ENCODE measurements at places on chromosomes 3 and 15.
A peak's percentile ranks its signal among the peaks of the same experiment; 100 is the strongest.

DNA sequence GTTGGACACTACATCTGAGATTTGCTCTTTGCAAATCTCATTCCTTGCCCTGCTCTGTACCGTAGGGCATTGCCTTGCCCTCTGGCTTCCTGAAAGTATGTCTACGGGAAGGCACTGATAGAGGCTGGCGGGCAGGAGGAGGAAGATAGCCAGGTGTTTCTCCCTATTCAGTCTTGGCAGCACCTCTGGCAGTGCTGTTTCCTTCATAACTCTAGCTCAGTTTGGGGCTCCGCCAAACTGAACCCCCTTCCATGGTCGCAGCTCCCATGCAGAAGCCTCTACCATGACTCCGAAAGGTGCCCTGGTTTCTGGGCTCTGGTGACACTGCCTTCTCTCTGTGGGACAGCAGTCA lies 122.3 kb upstream of the PRR20G start:
- no peak for DNase-seq

DNA sequence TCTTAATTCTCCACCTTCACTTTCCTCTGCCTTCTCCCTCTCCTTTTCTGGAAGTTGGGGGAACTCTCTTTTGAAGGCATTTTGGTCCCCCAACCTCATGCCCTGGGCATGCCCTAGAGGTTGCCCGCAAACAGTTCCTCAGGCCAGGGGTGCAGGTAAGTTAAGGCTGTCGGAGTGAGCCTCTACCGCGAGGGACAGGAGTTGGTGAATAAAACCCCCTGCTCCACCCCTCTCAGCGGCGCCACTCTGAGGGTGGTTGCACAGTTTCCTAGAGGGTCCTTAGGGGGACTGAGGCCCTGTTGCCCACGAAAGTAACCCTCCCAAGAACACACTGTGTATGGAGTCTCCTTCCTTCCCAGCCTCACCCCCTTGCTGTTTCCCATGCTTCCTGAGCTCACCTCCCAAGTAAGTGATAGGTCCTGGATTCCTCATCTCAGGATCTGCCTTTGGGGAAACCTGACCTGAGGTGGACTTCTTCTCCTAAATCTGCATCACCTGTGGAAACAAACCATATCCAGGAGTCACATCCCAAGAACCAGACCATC lies 23.1 kb upstream of the THSD4 start:
- DNase-seq: no peak

- DNase-seq: no peak
Measured at GRCh38 chr3:149532489-149533180, 58.1 kb downstream of the TM4SF4 start.

GRCh38 chr3:128436214-128436613 lies 30.5 kb downstream of the DNAJB8 start:
- no peak for DNase-seq

DNA sequence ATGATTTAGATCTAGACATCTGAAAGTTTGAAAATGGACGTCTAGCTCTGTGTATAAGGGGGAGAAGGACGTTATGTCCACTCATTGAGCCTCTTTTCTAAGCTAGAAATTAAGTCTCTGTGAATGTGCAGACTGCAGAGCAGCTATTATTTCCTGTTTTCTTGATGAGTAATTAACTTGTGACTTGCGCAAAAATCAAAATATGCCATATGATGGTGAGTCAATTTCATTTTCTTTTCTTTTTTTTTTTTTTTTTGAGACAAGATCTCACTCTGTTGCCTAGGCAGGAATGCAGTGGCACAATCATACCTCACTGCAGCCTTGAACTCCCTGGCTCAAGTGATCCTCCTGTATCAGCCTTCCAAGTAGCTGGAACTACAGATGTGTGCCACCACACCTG lies 14.1 kb downstream of the LACTB start:
- DNase-seq: peak; percentile 65

GRCh38 chr3:128432971-128433836 lies 33.5 kb downstream of the DNAJB8 start:
- DNase-seq: no peak

GRCh38 chr3:104610730-104611652 lies 755.7 kb upstream of the ALCAM start:
- DNase-seq: no peak

- no peak for DNase-seq
Measured at GRCh38 chr15:68589783-68590710, 11.3 kb downstream of the CORO2B start.

GRCh38 chr3:53956586-53956985 lies 64.9 kb upstream of the SELENOK start:
- DNase-seq: no peak

GRCh38 chr3:53166781-53167291 lies 5.8 kb downstream of the PRKCD start:
- no peak for DNase-seq

GRCh38 chr3:117084277-117084676 lies 374.7 kb downstream of the TUSC7 start:
- no peak for DNase-seq

DNA sequence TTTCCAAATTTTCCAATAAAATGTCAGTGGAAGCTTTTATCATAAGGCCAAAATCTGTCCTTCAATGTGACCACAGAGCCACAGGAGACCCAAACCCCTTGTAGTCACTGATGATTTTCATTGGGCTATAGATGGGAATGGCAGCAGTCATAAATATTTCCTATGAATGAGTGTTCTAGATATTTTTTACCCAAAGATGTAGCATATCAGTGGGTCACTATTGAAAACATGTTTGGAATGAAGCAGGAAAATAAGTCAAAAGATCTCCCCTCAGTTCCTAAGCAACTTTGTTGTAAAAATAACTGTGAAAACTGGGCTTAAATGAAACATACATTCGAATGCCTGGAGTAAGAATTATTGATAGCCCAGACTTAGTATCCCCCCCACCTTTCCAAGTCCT lies 49.0 kb downstream of the NKIRAS1 start:
- DNase-seq: no peak

- no peak for DNase-seq
Measured at GRCh38 chr15:38149315-38149714, 103.3 kb upstream of the SPRED1 start.

DNA sequence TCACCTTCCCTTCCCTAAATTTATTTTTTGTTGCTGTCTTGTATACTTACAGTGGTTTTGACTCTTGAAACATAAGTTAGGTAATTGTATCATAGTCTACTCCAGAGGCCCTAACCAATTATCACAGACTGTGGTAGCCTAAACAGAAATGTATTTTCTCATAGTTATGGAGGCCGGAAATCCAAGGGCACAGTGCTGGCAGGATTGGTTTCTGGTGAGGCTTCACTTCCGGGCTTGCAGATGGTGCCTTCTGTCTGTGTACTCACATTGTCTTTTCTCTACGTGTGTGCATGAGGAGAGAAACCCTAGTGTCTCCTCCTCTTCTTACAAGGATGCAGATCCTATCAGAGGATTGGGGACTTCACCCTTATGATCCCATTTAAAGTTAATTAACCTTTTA lies 290.2 kb upstream of the KCNMB2 start:
- DNase-seq: no peak

GRCh38 chr3:71369701-71370391 lies 213.7 kb downstream of the FOXP1 start:
- DNase-seq: no peak

DNA sequence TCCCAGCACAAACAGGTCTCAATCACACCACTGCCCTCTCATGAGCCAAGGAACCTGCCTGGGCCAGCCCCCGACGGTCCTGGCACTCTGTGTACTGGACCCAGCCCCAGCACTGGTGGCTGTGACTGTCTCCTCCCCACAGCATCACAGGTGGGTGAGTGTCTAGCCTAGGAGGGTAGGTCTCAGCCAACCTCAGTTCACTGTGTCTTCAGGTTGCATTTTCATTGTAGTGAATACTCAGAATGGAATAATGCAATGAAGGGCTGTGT lies 163.4 kb upstream of the NSMCE3 start:
- DNase-seq: no peak

DNA sequence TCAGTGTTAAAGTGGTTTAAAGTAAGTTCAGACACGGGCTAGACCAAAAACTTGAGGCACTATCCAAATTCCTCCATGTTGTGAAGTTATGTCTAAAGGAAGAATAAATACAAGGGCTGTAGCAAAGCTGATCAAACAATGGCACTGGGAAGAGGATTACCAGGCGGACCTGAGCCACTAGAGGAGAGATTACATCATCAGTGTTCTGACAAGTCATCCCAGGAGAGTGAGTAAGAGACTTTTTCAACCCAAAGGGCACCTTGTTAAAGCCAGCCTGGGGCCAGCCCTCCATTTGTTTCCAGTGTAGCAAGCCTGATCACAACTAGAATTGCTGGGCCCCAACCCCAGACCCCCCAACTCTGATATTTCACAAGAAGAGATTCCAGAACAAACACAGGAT lies 166.9 kb downstream of the DCLK3 start:
- no peak for DNase-seq

DNA sequence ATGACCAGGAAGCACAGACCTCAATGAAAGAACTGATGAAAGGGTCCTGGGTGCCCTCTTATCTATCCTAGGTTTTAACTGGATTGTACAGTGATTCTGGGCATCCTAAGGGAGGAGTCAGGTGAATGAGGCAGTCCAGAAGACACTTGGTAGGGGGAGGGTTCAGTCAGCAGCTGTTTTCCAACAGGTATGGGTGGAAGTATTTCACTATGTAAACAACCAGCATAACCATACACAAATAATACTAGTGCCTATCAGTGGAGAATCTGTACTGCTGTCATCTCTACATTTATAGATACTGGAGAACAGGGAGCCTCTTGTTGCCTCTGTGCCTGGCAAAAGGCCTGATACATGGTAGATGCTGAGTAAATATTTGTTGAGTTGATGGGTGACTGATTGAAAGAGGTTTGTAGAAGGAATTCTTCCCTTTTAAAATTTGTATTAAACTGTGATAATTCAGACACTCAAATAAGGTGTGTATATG lies 328.5 kb downstream of the RBMS3 start:
- no peak for DNase-seq

DNA sequence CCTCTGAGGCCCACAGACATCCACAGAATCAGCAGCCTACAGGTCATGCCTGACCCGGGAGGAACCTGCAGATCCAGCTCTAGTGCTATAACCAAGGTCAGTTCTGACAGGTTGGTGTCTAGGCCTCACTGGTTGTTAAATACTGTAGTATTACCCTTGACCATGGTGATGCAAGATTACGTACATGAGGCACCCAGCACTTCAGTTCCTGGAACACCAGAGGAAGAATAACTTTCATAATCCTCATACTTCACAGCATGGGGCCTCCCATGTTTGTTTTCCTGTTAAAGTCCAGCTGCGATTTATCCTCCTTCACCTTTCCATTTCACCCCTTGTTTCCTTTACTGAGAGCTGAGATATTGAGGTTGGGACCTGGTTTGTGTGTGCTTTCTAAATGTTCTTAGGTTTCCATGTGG lies 34.4 kb upstream of the GLCE start:
- DNase-seq: peak; percentile 73

GRCh38 chr3:4741404-4742307 lies 237.6 kb upstream of the BHLHE40 start:
- peak; percentile 99 for DNase-seq

GRCh38 chr15:100924436-100924835 lies 5.3 kb downstream of the LRRK1 start:
- DNase-seq: no peak

GRCh38 chr3:120693439-120694171 lies 11.6 kb upstream of the HGD start:
- peak; percentile 32 for DNase-seq

DNA sequence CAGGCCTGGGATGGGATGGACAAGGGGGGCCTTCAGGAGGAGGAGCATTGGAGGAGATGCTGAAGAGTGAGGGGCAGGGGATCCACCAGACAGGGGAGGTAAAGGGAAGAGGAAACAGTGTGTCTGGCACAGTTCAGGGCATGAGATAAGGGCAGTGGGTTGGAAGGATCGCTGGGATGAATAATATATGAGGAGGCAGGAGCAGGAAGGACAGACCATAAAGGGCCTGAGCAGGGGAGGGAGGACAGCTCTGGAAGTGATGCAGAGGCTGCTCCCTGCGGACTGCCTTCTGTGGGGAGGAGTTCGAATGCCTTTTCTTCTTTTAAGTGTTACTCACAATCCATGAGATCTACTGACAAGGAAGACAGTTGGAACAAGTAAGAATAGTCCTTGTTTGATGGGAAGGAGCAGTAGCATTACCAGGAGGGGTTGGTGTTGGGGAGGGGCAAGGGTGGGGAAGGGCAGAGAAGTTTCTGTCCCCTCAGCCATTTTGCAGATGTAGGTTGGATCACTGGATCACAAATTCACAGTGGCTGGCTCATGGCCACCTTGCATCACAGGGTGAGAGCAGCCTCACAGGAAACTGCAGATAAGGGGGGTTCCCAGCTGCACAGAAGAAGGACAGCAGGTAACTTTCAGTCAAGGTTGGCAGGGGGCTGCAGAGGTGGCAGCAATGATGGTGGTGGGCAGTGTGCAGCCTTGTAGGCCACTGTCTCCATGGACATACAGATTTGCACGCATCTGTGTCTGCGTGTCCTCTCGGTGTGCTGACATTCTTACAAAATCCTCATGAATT lies 91.9 kb upstream of the SNRPN start:
- no peak for DNase-seq

DNA sequence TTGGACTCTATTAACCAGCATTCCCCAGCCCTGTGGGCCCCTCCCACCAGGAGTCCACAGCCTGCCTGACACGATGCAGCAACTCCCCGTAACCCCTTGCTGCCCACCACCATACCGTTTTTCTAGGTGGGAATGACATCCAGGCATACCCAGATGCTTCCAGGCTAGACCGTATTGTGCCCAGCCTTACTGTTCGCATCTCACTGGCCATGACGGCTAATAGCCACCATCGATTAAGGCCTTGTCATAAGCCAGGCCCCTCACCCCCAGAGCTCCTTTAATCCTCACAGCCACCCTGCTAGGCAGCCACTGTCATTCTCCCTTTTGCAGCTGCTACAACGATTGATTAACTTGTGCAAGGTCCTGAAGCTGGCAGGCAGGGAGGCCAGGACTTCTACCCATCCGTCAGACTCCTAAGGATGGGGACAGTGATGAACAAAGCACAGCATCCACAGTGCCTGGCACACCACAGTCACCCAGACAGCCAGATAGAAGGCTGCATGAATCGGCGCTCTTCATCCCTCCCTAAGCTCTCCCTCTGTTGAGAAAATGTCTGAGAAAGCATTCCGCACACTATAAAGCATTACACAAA lies 60.0 kb upstream of the FLNB start:
- no peak for DNase-seq

GRCh38 chr3:43619588-43619987 lies 2.2 kb downstream of the ANO10 start:
- DNase-seq: no peak

- DNase-seq: no peak
Measured at GRCh38 chr3:119913021-119913420, 131.1 kb downstream of the NR1I2 start.

GRCh38 chr15:88021601-88022000 lies 234.9 kb downstream of the NTRK3 start:
- DNase-seq: no peak

Measured in non-pigmented ciliary epithelial cell (primary cell).